ENCODE measurements at places on chromosomes 6 and 20. TPM values are rescaled to one million over a fixed set of nuclear protein-coding genes. Genes with fewer than 3 reads are reported as not detected.

- DNase-seq, result no peak
Observed at GRCh38 chr20:38199501-38200390, 34.7 kb upstream of the TGM2 start.

GRCh38 chr6:68779366-68779765, 144.3 kb downstream of the ADGRB3 start:
- no peak for DNase-seq

DNA sequence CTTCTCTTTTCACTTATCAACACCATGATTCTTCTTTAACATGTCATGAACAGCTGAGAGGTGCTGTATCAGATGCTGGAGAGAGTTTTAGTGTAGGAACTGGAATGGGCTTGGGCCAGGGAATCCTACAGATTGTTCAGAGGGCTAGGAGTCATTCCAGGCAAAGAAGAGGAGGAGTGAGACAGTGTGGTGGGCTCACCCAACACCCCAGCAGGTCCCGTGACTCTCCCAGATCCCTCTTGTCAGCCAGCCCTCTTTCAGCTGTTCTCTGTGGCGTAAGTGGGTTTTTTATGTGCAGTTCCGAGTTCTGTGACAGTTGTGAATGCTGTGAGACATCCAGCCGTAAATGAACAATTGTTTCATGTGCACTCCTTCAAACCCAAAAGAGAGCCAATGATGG, 31.4 kb upstream of the CEP162 start:
- DNase-seq, result no peak

GRCh38 chr6:14428269-14428668, 310.7 kb downstream of the CD83 start:
- DNase-seq, result peak; percentile 44

GRCh38 chr6:30610065-30610464, 7.0 kb downstream of the PPP1R10 start:
- no peak for DNase-seq

The SLC26A8 gene
- 0.01 TPM for polyA plus RNA-seq

The CST2 gene
- not detected for polyA plus RNA-seq

DNA sequence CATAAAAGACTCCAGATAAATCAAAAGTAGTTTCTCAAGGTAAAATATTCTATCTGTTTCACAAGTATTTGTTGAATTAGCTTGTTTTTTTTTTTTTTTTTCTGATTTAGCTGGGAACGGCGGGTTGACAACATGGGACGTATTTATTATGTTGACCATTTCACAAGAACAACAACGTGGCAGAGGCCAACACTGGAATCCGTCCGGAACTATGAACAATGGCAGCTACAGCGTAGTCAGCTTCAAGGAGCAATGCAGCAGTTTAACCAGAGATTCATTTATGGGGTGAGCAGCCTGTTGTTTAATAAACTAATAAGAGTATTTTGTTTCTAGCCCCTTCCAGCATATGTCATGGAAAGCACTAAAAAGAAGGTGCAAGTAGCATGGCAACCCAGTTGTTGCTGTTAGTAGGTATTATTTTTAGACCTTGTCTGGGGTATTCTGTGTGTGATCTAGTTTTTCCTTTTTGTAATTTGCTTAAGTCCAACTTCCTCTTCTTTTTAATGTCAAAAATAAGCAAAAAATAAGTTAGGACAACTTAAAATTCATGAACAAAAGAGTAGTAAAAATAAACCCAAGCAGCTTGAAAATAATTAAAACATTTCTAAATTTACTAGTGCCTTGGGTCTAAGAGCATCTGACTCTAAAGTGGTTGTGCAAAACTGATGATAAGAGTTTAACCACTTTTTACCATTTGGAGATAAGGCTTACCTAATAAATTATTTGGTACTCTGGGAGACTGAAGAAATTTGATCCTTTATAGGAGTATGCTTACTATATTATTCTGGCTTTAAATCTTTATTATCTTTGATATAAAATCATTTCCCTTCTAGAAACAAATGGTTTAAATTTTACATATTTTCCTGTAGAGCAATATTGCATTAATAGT, 70.8 kb upstream of the DYNLRB1 start:
- no peak for DNase-seq

DNA sequence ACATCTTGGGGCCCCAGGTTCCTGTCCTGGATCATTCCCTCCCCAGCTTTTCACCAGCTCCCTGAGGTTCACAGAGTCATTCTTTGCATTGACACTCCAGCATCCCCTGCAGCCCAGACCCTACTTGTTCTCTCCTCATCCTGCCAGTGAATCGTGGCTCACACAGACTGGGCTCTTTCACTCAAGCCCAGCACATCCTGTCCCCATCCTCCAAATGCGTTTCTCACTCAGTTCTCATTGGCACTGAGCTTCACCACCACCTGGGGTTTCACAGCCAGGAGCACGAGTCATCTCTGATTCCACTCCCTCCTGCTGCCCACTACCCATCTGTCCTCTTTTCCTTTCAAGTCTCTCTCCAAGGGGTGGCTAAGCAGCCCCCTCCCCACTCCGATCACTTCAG, 85.4 kb upstream of the NNAT start:
- no peak for DNase-seq

- no peak for DNase-seq
Observed at GRCh38 chr20:50328996-50329898, 138.6 kb downstream of the CEBPB start.

GRCh38 chr6:32047855-32048766, 9.9 kb downstream of the CYP21A2 start:
- peak; percentile 80 for DNase-seq

GRCh38 chr6:44497807-44498206, 110.3 kb downstream of the CDC5L start:
- no peak for DNase-seq

- peak; percentile 65 for DNase-seq
Observed at GRCh38 chr6:130513770-130514169, 148.0 kb downstream of the TMEM200A start.

DNA sequence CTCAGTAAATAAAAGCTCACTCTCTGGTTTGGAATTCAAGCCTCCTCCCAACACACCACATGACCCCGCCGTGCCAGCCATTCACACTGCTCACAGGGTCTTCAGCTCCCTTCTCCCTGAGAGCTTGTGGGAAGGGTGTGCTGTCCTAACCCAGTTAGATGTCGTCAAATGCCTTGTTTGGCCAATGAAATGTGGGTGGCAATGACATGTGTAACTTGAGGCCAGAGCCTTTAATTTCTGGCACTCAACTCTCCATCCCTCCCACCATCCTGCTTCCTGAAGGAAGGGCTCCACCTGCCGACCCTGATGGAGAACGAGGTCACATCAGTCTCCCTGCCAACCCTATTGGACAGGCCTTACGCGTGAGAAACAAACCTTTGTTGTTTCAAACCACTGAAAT, 224.5 kb upstream of the AGPAT4 start:
- no peak for DNase-seq

DNA sequence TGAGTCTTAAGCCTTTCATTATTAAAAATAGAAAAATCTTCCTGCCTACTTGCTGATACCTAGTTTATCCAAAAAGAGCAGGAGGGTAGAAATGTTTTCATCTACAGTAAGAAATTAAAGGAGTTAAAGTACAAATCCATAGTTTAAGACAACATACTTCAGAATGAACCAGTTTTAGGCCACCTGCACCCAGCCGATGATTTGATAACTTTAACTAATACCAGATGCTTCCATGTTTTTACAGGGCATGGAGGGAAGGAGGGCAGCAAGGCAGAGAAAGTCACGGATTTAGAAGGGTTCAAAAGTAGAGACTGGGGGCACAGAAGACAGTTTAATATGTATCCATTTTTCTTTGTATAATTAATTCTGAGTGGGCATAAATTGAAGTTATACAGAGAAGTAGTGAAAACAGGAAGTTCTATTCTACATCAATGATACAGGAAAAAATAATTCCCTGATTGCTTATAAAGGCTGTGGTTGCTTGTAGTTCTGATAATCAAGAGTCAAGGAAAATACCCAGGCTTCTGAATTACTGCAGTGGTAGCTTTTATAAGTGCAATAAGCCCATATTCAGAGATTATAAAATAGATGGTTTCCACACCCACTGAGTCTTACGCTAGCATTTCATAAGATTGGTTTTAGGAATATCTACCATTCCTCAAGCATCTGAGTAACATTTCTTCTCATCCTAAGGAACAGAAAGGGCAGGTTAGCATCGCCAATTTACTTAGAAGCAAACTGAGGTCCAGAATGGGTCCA, 72.0 kb downstream of the GMDS start:
- DNase-seq, result no peak

DNA sequence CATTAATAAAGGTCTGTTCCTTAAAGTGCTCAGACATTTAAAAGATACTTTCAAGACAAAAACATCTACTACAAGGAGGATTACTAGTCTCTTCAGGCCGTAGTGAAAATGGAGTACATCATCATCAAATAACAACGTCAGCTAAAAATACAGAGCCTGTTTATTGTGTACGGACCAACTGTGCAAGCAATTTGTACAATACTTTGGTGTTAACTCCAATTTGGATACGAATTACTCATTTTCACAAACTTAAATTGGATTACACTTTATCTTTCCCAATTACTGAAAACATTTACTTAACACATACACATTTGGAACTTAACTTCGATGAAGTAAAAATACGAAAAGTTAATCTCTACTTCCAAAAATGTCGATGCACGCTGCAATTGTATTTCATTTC, 802 bp downstream of the CYP39A1 start:
- DNase-seq, result peak; percentile 12

All from B cell (primary cell).